ENCODE measurements at places on chromosomes 5 and 9. TPM values are rescaled to one million over a fixed set of nuclear protein-coding genes. Genes with fewer than 3 reads are reported as not detected.

- no peak for DNase-seq
Observed at GRCh38 chr9:134967547-134967930, 49.8 kb upstream of the FCN1 start.

DNA sequence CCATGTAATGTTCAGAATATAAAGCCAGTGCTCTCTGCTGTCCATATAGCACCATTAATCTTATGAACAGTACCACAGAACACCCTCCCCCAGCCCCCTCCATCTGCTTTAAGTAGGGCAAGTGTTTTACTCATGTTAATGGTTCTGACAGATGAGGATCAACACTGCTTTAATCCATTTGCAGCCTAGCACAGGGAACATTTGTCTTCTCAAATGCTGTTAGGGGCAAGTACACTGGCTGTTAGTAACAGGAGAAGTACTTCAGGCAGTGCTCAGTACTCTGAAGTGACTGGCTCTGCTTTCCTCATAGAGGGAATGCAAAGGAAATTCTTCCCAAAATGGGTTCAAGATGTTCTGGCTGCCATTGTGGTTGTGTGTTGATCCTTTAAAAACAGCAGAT is 202.6 kb downstream of the DCP2 start:
- DNase-seq: no peak

- DNase-seq: no peak
Observed at GRCh38 chr9:88966894-88967676, 24.2 kb upstream of the S1PR3 start.

- DNase-seq: no peak
Observed at GRCh38 chr9:88773627-88774244, 217.5 kb upstream of the S1PR3 start.

- DNase-seq: no peak
Observed at GRCh38 chr5:54930736-54931135, 54.7 kb downstream of the ESM1 start.

DNA sequence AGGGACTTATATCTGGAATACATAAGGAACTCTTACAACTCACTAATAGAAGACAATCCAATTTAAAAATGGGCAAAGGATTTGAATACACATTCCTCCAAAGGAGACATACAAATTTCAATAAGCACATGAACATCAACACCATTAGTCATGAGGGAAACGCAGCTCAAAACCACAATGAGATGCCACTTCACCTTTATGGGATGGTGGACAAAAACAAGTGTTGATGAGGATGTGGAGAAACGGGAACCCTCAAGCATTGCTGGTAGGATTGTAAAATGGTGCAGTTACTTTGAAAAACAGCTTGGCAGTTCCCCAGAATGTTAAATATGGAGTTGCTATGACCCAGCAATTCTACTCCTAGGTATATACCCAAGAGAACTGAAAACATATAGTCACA is 72.7 kb upstream of the IER5L start:
- no peak for DNase-seq

DNA sequence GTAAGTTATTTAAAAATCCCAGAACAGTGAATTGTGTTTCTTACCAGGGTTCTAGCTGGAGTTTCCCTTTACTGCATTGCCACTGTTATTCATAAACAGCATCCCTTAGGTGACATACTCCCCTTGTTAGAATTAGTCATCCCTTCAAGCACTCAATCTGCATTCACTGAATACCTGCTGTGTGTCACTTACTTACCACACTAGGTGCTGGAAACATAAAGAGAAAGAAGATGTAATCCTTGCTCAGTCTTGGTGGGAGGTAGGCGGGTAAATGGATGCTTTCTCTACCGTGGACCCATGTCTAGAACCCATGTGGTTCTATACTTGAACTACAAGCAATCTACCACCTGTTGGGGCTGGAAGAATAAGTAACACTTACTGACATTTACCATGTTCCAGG is 371.6 kb downstream of the KDM4C start:
- no peak for DNase-seq

GRCh38 chr5:35488791-35489190 is 128.9 kb upstream of the SPEF2 start:
- DNase-seq: no peak

- DNase-seq: no peak
Observed at GRCh38 chr9:111969061-111969460, 72.4 kb downstream of the UGCG start.

- DNase-seq: no peak
Observed at GRCh38 chr9:124386201-124386600, 29.0 kb downstream of the PSMB7 start.

DNA sequence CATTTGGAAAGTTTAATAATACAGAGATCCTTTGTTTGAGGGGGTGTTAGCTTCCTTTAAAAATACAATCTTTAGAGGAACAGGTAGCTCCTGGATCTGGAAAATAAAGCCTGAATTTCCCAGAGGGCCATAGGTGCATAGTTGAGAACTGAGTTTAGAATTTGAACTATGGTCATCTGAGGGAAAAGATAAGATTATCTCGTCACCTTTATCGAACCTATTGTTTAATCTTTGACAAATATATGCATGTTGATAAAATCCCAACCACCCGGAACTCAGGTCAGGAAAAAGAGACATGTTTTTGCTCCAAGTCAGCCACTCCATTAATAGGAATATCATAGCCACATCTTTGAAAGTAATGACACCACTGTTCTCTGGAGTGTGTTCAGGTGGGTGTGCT is 91.7 kb upstream of the FAM169A start:
- DNase-seq: no peak

- DNase-seq: no peak
Observed at GRCh38 chr5:130693509-130693908, 471.5 kb downstream of the HINT1 start.

DNA sequence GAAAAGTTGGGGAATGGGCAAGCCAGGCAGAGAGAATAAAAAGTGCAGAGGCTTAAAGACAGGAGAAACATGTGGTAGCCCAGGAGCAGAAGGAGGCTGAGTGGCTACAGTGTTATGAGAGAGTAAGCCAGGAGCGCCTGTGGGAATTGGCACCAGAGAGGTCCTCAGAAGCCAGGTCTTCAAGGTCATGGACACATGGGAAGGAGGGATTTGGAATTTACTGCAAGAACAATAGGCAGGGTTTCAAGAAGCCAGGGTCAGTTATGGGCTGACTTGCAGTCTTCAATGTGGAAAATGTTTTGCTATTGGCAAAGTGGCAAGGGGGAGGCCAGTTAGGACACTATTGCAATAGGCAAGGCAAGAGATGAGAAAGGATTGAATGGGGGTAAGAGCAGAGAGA is 29.3 kb downstream of the ERAP1 start:
- peak; percentile 57 for DNase-seq

DNA sequence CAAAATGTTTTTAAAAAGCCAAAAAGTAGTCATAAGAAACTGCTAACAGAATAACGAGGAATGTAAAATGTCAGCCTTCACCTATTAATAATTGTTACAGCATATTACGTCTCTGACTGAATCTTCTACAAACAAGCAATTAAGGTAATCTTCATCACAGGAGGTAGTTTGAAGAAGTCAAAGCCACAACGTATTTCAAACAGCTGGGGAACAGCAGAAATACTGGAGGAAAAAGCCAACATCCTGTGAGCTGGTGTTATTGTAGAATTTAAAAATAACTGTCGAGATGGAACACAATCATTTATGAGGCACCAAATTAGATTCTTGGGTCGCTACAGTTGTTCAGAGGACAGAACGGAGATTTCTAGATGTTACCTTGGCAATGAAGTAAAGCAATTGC is 450.5 kb downstream of the AGTPBP1 start:
- DNase-seq: no peak

GRCh38 chr9:16085167-16085726 is 532.4 kb downstream of the CCDC171 start:
- peak; percentile 10 for DNase-seq

GRCh38 chr9:27634879-27635278 is 61.6 kb upstream of the C9orf72 start:
- DNase-seq: no peak

Gene DOK3
- 3.3 TPM for total RNA-seq

Gene GRM6
- not detected for total RNA-seq

Gene REEP2
- 11.2 TPM for total RNA-seq

Gene ACTBL2
- total RNA-seq: not detected

Gene NDUFB6
- 6.9 TPM for total RNA-seq
